Activated T-helper 1 cell treated with anti-CD3 and anti-CD28 coated beads, Interleukin-12 subunit alpha, Interleukin-12 subunit beta, Interleukin-2, Interleukin-4 antibody, amounts not matched to agents 30 ng/mL and 10 ng/mL and 1 ng/mL, durations not matched to agents 14 hours and 24 hours and 36 hours (primary cell): ENCODE measurements at places on chromosomes 11 and 22. TPM values are rescaled to one million over a fixed set of nuclear protein-coding genes. Genes with fewer than 3 reads are reported as not detected.
A peak's percentile ranks its signal among the peaks of the same experiment; 100 is the strongest.

The CD3D gene
- total RNA-seq, result 486 and 491 TPM in 2 replicates

The DUSP8 gene
- 2.3 and 2.4 TPM in 2 replicates for total RNA-seq

The BRD1 gene
- 45.5 and 46.8 TPM in 2 replicates for total RNA-seq

The DBX1 gene
- total RNA-seq, result not detected in 2 replicates

The SULT4A1 gene
- total RNA-seq, result not detected in 2 replicates

The EP300 gene
- total RNA-seq, result 69.2 and 85.8 TPM in 2 replicates

The C11orf16 gene
- total RNA-seq, result not detected in 2 replicates

The GDPD4 gene
- not detected in 2 replicates for total RNA-seq

The BEST1 gene
- 0.29 TPM in 1 of 2 replicates, not detected in the other for total RNA-seq

The SMIM35 gene
- total RNA-seq, result 0.10 and 0.16 TPM in 2 replicates

The GUCY1A2 gene
- total RNA-seq, result not detected in 2 replicates

DNA sequence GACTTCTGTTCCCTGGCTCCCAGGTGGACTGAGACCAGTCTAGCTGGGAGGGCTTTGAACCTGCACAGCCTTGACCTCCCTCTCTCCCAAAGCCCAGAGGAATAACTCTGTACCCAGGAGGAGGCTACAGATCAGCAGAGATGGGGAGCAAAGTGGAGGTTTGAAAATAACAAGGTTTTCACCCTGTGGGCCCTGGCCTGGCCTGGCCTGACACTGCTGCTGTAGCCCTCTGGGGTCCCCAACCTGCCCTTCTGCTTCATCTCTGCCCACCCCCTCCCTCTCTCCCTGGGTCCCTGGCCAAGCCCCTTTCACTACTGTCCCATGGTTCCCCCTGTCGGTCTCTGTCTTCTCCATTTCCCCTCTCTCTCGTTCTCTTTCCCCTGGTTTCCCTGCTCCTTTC lies 225.2 kb downstream of the BUD13 start:
- DNase-seq, result no peak

- peak; percentile 38 for DNase-seq
Measured at GRCh38 chr11:119666463-119667131, 62.4 kb downstream of the NECTIN1 start.

DNA sequence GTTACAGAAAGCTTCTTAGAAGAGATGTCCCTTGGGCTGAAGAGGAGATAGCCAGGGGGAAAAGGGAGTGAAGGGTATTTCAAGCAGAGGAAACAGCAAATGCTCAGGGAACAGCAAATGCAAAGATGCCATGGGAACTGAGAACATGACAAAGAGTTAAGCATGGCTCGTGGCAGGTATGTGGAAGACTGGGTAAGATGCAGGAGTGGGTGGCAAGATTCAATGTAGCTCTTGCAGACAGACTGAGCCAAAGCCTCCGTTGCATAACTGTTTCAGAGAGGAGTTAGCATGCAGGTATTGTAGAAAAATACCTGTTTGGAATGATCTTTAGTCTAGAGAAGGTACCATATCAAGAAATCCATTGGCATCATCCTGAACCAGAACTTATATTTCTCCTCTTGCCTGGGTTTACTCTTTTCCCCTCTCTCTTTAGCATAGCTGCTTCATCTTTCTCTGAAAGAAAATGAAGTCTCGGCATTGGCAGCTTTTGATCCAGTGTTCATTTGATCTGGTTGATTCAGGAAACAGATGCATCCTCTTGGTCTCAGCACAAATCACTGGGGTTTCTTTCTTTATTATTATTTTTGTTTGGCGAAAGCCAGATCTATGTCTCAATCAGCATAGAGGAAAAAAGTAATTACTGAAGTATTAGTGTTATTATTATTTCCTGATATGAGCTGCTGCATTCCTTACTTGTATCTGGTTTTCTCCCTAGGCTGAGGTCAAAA lies 41.7 kb upstream of the NUP160 start:
- DNase-seq, result no peak

GRCh38 chr22:24435861-24436371 lies 8.5 kb downstream of the ADORA2A start:
- no peak for DNase-seq

DNA sequence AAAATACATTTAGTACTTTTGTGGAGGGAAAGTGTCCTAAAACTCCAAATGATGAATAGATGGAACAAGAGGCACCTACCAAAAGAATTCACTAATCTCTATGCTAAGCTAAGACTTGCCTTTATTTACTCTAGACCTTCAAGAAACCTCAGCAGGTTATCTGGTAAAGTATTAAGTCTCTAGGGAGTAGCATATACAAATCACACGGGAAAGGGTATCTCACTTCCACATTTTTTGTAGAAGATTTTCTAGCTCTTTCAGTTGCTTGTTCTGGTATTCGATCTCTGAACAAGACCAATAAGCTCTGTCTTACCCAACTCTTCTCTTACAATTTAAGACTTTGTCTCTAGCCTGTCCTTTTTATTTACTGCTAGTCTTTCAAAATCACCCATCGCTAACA lies 18.1 kb upstream of the CADM1 start:
- no peak for DNase-seq

- DNase-seq, result no peak
Measured at GRCh38 chr11:128908391-128909246, 17.5 kb downstream of the KCNJ5 start.

DNA sequence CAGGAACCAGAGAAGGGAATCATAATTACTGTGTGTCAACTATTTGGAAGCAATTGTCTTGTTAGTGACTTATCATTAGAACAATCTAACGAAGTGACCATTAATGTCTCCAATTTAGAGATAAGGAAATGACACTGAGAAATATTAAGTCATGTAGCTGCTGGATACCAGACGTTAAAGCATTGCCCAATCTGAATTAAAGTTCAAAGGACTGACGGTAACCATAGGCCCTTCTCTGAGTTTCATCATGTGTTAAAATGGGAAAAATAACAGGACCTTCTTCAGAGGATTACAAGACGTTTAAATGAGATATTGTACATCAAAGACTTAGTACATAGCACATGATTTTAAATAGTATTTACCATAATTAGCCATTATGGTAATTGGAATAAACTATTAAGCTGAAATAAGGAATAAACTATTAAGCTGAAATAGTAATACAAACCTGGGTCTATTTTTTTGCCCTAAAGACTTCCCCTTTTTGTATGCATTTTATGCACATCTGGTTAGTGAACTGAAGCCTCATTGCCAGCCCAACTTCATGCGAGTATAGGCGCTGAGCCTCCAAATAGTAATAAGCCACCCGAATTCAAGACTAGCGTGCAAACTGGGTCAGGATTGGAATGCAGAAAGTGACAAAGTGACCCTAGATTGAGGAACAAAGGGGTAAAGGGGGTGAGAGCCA lies 41.0 kb downstream of the GLYATL1 start:
- DNase-seq, result no peak

DNA sequence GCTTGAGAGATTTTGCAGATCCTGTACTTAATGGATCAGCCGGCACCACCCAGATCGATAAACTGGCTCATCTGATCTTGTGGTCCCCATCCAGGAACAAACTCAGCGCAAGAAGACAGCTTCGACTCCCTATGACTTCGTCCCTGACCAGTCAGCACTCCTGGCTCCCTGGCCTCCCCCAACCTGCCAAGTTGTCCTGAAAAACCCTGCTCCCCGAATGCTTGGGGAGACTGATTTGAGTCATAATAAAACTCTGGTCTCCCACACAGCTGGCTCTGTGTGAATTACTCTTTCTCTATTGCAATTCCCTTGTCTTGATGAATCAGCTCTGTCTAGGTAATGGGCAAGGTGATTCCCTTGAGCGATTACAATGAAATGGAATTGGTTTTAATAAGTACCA lies 29.5 kb downstream of the OR2AG2 start:
- DNase-seq, result peak; percentile 16

- DNase-seq, result no peak
Measured at GRCh38 chr11:66011239-66011784, 496 bp upstream of the CST6 start.

- DNase-seq, result no peak
Measured at GRCh38 chr11:9803685-9804418, 140.0 kb downstream of the SWAP70 start.

DNA sequence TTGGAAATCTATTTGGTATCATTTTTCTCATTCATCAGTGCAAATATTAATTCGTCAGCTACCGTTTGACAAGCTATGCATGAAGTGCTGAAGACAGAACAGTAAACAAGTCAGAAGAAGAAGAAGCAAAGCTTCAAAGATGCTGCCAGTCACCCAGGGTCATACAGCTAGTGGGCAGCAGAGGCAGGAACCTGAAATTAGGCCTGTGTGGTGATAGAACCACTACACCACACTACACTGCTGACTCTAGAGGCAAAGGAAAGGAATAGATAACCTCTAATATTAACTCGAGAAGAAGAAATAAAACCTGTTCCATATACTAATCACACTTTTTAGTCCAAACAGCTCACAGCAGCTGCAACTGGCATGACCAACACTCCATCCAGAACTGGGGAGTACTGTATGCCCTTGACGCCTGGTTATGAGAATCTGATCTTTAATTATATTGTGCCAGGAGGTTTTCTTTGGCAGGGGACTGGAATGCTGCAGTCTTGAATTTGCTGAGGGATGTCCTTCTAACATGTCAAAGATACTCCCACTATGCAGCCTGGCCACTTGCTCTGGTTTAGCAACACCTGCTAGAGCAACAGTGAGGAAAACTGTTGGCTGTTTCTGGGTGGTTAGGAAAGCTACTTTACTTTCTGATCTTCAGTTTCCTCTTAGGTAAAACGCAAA lies 73.0 kb downstream of the PAK1 start:
- no peak for DNase-seq

- DNase-seq, result no peak
Measured at GRCh38 chr11:40986320-40986719, 473.1 kb downstream of the LRRC4C start.

GRCh38 chr11:77602381-77603088 lies 12.8 kb downstream of the AQP11 start:
- no peak for DNase-seq

DNA sequence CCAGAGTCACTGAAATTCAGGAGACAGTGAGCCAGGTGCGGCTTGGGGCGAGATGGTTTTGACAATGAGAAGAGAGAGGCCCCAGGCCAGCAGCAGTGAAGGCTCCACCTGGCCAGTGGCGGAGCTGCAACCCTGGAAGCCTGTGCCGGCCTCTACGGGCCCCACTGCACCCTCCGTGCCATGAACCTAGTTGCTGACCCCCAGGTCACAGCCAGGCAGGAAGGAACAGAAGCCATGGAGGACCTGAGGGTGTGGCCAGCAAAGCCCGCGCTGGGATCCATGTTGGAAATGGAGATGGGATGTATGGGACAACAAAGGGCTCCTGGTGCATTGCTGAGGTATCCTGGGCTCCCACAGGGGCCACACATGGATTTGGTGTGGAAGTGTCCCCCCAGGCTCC lies 1528.5 kb downstream of the BRD1 start:
- DNase-seq, result no peak

- no peak for DNase-seq
Measured at GRCh38 chr11:121887569-121887968, 228.4 kb downstream of the BLID start.

DNA sequence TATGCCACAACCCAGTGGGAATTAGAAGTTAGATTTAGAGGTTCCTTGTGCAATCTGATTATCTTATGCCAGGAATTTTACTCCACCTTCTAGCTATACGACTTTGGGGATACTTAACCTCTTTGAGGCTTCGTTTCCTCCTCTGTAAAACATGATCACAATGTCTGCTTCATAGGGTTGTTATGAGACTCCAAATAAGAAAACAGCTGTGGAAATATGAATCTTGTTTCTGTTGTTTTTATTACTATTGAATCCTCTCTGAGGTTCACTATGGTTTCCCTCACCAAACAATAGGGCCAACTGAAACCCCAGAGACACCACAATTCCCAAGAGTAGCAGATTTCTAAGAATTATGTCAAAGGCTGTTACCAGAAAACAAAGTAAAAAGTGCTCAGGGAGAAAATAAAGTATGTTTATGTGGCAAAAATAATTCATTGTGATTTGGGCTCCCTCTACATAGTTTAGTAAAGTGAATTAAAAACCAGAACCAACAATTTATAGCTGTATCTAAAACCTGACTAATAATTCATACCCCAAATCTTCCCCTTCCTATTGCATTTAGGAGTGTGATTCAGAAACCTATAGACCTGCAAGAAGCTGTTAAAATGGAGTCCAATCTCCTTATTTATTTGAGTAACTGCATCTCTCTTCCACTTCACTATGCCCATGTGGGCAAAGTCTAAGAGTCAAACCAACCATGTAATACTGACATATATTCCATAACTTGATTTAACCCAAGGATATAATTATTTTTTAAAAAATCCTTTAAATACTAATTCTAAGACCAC lies 38.4 kb downstream of the AMBRA1 start:
- DNase-seq, result peak; percentile 19

- peak; percentile 42 for DNase-seq
Measured at GRCh38 chr11:14249121-14249963, 109.6 kb downstream of the RRAS2 start.

GRCh38 chr22:37345863-37346504 lies 63.7 kb downstream of the CYTH4 start:
- no peak for DNase-seq

DNA sequence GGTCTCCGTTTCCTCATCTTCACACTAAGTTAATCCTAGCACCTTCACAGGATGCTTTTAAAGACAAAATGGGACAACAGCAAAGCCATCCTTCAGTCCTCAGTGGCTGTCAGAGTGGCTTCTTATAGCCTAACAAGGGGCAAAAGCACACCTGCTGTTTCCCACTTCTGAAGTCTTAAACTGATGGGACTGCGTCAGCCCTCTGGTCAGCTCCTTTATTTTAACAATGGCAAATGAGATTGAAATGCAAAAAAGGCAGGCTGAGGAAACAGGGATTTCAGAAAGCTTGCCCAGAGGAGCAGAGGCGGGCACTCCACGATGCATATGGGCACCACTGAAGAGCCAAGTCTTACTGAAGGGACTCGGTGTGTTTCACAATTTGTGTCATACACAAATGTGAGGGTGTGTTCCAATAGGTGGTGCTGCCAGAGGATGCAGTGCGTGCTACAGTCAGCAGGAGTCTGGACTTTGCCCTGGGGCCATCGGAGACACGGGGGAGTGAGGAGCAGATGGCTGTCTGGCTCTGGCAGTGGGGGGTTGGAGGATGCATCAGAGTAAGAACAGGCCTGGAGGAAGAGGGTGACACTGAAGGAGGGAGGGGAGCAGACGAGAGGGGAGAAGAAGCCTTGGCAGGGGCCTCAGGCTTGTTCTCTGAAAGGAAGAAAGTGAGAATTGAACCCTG lies 47.3 kb downstream of the TENM4 start:
- DNase-seq, result no peak

DNA sequence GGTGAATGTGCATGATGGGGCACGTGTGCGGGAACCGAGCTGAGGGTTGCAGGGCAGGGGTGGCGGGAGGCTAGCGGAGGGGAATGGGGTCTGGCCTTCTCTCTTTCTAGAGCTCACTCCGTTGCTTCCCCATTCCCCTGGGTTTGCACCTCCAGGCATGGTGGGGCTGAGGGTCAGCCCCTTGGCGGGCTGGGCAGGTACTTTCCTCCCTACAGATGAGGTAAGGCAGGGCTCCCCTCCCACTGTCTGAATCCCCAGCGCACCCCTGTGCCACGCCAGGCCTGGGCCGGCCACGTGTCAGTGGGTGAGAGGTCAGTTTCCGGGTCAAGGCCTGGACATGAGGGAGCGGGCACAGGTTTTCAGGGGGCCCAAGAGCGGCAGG lies 8.9 kb downstream of the SUSD2 start:
- DNase-seq, result no peak

GRCh38 chr11:76601724-76602123 lies 68.8 kb downstream of the LRRC32 start:
- DNase-seq, result no peak
